Activated T-cell treated with anti-CD3 and anti-CD28 coated beads, Interleukin-2, amount 50 U/mL, for 4 hours (primary cell): ENCODE measurements at places on chromosomes 11 and 22.

GRCh38 chr11:93498161-93498560, 45.0 kb downstream of the SMCO4 start:
- DNase-seq = no peak

DNA sequence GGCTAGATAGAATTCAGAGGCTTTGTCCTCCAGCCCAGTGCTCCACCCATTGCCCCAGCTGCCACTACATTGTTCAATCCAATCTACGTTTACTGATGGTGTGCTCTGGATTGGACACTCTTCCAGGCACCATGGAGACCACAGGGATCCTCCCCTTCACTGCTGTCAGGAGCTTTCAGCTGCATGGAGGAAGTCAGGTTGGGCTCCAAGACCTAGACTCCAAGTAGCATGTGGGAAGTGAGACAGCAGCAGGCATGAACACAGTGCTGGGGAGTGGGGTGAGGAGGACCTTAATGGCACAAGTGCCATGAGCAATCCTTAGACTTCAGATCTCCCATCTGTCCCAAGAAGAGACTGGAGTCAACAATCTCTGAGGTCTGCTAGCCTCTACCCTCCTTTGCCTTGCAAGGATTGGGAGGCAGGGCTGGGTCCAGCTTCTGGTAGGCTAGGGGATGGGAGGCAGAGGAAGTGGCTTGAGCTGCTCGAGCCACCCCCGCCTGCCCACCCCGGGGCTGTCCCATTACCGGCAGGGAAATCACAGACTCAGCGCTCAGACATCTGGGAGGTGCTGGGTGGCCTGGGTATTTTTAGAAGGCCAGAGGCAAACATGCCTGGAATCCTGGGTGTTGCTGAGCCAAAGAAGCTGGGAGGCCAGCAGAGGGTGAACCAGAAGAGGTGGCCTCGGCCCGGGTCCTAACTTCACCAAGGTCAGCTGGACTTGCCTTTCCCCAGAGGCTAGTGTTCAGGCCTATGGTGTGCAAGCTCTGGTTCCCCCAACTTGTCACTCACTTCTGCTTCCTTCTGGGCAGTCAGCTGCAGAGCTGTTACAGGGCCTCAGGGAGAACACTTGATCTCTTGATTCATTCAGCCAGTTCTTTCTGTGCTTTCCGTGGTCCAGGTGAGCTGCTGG, 15.2 kb upstream of the FCHSD2 start:
- DNase-seq = no peak

GRCh38 chr11:3164552-3165151, 458 bp downstream of the OSBPL5 start:
- no peak for DNase-seq

GRCh38 chr11:64638018-64638665, 47.1 kb downstream of the SLC22A12 start:
- DNase-seq = no peak

GRCh38 chr11:107916671-107917241, 11.5 kb upstream of the RAB39A start:
- DNase-seq = peak; percentile 9

DNA sequence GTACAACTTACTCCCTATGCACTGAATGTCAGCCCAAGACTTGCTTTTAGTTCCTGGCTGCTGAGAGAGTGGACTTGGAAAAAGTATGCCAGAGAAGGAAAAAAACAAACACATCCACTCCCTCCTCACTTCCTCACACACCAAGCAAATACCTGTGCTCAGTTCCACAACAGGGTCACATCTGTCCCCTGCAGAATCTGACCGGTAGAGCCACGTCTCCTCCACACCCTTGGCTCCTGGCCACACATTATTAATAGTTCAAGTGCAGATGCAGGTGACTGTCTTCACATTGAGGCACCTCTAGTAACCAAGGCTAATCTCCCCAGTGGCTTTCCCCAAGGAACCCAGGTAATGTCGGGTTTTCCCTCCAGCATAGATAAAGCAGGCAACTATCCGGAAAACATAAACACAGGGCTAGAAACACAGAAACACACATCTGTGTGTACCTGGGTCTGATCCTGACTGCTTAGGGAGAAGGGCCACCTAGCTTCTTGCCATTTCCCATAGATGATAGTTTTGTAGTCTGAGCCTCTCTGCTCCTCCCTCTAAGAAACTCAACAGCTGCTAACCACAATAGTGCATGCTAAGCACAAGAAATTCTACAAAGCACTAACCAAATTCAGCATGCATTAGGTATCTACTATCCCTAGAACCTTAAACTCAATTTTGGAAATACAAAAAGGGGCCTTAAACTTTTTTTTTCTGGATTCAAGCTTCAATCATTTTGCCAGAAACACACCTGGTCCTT, 10.2 kb downstream of the SYTL2 start:
- no peak for DNase-seq

GRCh38 chr11:27646051-27646818, 54.0 kb downstream of the BDNF start:
- DNase-seq = no peak

GRCh38 chr11:1884303-1884700, 7.4 kb downstream of the PRR33 start:
- no peak for DNase-seq

- DNase-seq = no peak
Observed at GRCh38 chr11:69541501-69542313, 60.2 kb downstream of the LINC01488 start.

- DNase-seq = no peak
Observed at GRCh38 chr22:40898850-40899357, 37.0 kb upstream of the DNAJB7 start.

DNA sequence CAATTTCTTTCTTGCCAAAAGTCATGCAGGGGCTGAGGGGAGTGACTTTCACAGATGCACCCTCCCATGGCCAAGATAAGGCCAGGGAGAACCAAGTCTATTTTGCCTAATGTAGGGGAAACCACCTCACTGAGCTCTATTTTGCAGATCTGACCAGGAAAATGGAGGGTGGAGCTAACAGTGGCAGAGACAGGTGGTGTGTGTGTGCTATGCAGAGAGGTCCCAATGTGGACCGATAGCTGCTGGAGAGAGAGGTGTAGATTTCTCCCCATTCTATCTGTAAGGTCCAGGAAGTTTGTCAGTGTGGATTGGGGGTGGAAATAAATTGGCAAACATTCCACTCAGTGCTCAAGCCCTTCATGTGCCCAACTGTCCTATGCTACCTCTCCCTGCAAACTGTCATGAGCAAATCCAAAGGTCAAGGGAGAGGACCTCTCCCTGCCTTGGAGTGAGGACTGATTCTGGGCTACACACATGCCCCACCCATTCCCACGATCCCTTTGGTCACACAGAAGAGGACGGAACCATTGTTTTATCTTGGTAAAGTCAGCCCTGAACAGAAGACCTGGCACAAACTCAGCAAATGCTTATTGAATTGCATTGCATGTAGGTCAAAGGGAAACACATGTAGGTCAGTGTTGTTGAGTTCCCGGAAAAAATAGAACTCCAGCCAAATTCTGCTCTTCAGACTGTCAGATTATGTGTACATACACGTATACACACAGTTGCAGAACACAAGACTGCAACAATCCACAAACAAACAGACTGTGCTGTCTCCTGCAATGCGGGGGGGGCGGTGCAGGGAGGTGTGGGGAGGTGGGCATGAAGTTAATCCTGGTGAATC, 65.9 kb downstream of the C11orf58 start:
- DNase-seq = no peak

GRCh38 chr11:78039391-78039918, 16.4 kb upstream of the KCTD14 start:
- no peak for DNase-seq
